ENCODE measurements at places on chromosomes 12 and 14.

GRCh38 chr12:27462151-27462694 is 15.7 kb downstream of the SMCO2 start:
- no peak for DNase-seq

GRCh38 chr12:132604151-132604618 is 6.2 kb downstream of the LRCOL1 start:
- DNase-seq = no peak

DNA sequence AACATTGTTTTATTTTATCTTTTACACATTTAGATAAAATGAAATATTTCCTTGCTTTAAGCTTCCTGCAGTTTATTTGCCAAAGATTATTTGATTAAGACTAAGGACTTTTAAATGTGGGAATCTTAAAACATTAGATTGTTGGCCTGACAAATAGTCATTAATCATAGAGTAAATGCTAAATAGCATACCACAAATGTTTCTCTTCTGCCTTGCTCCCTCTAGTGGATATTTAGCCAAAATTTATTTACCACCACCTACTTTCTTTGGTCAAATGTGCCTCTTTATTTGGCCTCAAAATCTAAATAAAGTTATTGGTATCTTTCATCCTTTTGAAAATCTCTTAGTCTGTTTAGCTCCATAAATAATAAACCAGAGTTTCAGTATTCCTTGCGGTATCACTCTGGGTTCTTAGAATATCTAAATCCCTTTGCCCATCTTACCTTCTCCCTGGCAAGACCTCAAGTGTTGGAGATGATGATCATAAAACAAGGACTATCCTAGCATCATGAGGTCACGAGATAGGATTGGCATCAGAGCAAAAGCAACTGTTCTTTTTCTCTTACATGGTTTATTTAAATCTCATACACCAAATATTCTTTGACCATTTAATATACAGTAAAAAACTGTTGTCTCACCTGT is 150.6 kb upstream of the AEBP2 start:
- peak; percentile 57 for DNase-seq

GRCh38 chr12:45587877-45588533 is 141.5 kb upstream of the ARID2 start:
- DNase-seq = no peak

GRCh38 chr14:74257078-74257940 is 18.1 kb downstream of the VSX2 start:
- DNase-seq = peak; percentile 36

- DNase-seq = no peak
Observed at GRCh38 chr14:38065106-38065762, 142.5 kb upstream of the SSTR1 start.

GRCh38 chr14:36315159-36315853 is 5.1 kb downstream of the MBIP start:
- no peak for DNase-seq

GRCh38 chr12:59929110-59929509 is 333.3 kb downstream of the SLC16A7 start:
- DNase-seq = no peak

GRCh38 chr14:58059126-58059525 is 92.9 kb downstream of the ARMH4 start:
- DNase-seq = no peak

- DNase-seq = no peak
Observed at GRCh38 chr12:50060120-50060468, 2.7 kb downstream of the ASIC1 start.

GRCh38 chr14:75361751-75362433 is 65.9 kb upstream of the JDP2 start:
- no peak for DNase-seq

DNA sequence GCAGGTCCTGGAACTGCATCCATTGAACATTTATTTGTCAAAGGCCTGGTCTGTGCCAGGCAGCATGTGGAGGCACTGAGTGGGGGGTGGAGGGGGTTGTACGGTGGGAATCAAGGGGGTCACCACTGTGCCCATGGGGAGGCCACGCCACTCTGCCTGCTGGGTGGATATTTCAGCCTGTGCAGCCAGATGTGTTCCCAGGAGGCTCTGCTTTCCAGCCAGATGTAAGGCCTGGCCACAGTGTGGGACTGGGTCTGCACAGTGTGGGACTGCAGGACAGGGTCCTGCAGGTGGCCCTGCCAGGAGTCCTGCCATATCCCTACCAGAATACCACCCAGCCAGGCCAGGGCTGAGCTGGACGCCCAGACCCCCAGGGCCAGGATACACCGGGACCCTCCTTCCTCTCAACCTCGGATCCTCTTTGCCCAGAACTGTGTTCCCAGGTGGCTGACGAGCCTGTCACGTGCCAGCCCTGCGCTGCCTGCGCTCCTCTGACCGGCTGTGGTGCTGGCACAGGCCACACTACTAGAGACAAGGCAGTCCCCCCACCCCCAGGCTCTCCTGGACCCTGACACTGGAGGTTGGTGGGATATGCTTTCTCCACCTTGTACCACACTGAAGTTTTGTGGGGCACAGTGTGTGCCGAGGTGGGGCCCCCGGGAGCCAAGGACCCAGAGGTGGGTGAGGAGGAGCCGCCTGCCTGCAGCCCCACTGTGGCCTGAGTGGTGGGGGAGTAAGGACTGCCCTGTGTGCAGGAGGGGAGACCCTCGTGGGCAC is 17.5 kb downstream of the XRCC3 start:
- no peak for DNase-seq

DNA sequence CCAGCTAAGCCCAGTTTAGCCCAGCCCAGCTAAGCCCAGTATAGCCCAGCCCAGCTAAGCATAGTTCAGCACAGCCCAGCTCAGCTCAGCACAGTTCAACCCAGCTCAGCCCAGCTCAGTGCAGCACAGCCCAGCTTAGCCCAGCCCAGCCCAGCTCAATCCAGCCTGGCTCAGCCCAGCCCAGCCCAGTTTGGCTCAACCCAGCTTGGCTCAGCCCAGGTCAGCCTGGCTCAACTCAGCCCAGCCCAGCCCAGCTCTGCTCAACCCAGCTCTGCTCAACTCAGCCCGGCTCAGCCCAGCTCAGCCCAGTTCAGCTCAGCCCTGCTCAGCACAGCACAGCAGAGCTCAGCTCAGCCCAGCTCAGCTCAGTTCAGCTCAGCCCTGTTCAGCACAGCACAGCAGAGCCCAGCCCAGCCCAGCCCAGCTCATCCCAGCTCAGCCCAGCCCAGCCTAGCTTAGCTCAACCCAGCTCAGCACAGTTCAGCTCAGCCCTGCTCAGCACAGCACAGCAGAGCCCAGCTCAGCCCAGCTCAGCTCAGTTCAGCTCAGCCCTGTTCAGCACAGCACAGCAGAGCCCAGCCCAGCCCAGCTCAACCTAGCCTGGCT is 330.9 kb downstream of the TMEM121 start:
- no peak for DNase-seq

DNA sequence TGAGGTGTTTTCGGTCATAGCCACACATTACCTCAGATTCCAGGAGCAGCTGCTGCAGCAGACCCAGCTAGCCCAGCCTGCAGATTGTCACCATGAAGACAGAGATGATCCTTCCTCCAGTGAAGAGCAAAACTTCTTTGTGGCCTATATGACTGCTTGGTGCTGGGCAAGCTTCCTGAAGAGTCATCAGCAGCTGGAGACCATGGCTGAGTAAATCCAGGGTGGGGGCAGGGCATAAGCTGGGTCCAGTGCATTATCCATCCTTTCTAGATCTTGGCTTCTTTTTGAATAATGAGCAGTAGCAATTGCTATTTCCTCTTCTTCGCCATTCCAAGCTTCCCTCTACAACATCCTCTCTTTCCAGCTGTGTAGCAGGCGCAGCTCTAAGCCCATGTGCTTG is 373.1 kb upstream of the DDHD1 start:
- DNase-seq = no peak

GRCh38 chr14:73842201-73842600 is 9.4 kb upstream of the PTGR2 start:
- DNase-seq = no peak

DNA sequence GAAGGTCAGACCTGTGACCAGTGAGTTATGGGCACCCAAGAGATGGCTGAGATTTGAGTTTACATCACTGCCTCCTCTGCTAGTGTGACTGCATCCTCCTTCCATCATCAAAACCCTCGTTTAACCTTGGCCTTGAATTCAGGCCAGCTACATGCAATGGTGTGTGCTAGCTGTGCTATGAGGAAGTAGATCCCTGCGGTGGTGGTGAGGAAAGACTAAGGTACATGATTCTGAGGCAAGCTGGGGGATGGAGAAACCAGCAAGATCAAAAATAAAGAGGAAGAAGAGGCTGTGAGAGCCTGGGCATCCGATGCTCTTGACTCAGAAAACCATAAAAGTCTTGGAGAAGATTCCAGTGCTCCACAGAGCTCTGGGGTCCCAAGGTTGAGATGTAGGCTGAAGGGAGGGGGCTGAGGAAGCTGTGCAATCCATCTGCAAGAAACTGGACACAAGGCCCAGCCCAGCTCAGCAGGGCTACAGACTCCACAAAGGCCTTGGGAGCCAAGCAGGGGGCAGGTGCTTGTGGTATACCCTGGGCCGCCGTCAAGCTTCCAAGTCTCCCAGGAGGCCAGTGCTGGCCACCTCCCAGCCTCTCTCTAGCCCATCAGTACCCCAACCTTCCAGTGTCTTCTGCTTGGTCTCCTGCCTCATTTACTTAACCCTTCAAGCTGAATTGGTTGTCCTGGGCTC is 774.8 kb downstream of the VRK1 start:
- no peak for DNase-seq

All from NCI-H2081 (cell line).